T-helper 17 cell (primary cell): ENCODE measurements at places on chromosomes 4 and X.
A peak's percentile ranks its signal among the peaks of the same experiment; 100 is the strongest.

GRCh38 chr4:10697086-10697485, 12.5 kb upstream of the CLNK start:
- no peak overlapping the region for H3K4me3 ChIP-seq
- H3K4me1 ChIP-seq = no peaks in the 10 kb centered on the region
- H3K27ac ChIP-seq = no peak overlapping the region
- H3K36me3 ChIP-seq = no peaks in the 10 kb centered on the region
- no peak for DNase-seq
- H3K27me3 ChIP-seq = no peaks in the 10 kb centered on the region

DNA sequence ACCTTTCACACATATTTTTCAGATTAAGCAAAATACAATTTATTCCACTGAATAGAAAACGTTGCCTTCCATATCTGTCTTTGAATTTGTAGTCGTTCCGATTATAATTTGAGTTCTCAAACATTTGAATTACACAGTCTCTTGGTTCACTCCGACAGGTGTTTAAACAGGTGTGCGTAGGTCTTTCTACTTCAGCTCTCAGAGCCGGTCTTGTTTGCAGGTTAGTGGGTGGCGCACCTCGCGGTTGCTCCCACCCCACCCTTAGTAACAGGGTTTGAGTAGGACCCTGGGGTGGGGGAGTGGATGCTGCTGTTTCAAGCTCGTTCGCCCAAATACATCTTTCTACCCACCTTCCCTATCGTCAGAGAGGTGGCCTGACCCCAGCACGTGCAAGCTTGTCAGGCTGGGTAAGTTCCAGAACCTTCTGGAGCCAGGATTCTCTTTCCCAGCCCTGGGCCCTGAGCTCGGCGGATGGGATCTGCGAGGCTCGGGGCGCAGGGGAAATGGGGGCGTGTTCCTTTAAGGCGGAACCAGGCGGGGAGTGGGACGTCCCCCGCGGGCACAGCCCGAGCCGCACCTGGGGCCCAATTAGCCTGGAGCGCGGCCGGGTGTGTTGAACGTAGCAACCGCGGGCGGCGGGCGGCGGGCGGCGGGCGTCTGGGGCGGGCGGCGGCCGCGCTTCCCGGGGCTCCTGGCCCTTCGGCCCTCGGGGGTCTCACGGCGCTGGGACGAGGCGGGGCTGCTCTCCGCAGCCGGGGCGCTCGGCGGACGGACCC, at the start of gene FAM149A:
TSS of gene FAM149A (plus strand) at position 591 of the 776 bp plus-strand sequence.
- H3K27ac ChIP-seq = no peak within 1 kb of the TSS
- H3K4me1 ChIP-seq = peaks cover 9% of the 10 kb centered on the region
- H3K4me3 ChIP-seq = peak within 1 kb of the TSS; percentile 91
- no peak for DNase-seq
- H3K27me3 ChIP-seq = peaks cover 52% of the 10 kb centered on the region

DNA sequence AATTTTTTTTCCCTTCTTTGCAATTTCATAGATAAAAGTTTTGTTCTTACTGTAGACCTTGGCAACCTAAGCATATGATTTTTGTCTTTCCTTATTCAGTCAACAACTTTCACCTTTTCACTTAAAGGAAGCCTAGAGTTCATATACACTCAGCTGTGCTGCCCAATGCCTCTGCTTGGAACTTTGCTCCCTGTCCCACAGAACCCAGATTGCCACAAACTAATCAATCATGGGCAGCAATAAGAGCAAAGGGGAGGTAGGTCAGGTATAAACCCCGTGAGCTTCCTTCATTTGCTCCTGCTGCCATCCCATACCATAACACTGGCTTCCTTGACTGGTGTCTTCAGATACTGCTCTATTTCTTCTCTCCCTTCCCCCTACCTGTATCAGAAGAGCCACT, 51.0 kb upstream of the BEND2 start:
- DNase-seq = no peak
- H3K27me3 ChIP-seq = no peaks in the 10 kb centered on the region

DNA sequence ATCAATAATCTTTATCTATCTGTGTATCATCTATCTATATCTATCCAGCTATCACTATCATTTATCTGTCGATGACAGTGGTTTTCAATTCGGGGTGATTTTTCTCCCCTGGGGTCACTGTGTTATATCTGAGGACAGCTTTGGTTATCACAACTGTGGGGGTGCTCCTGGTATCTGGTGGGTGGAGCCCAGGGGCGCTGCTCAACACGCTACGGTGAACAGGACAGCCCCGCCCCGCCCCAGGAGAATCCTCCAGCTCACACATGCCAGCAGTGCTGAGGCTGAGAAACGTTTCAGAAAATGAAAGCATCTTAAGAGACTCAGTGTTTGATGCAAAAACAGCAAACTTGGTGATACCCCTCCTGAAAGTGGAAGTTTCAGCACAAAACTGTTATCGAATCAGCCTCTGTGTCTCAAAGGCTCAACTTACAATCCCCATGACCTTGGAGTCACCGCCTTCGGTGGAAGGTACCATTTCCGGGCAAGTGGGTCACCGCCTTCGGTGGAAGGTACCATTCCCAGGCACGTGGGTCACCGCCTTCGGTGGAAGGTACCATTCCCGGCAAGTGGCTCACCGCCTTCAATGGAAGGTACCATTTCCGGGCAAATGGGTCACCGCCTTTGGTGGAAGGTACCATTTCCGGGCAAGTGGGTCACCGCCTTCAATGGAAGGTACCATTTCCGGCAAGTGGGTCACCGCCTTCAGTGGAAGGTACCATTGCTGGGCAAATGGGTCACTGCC, 315.3 kb downstream of the DHRSX start:
- DNase-seq = no peak
- no peaks in the 10 kb centered on the region for H3K27me3 ChIP-seq
- H3K27ac ChIP-seq = no peak overlapping the region
- no peaks in the 10 kb centered on the region for H3K4me1 ChIP-seq
- H3K4me3 ChIP-seq = no peak overlapping the region

- peaks cover 3% of the 10 kb centered on the region for H3K4me1 ChIP-seq
- peaks cover 10% of the 10 kb centered on the region for H3K27me3 ChIP-seq
- H3K4me3 ChIP-seq = no peak overlapping the region
- H3K27ac ChIP-seq = no peak overlapping the region
- DNase-seq = no peak
- no peaks in the 10 kb centered on the region for H3K36me3 ChIP-seq
These were observed 31.7 kb downstream of the RNF175 start for GRCh38 chr4:153728151-153728550.

GRCh38 chr4:35912174-35912573, 332.1 kb downstream of the ARAP2 start:
- no peaks in the 10 kb centered on the region for H3K4me1 ChIP-seq
- H3K36me3 ChIP-seq = no peaks in the 10 kb centered on the region
- H3K27ac ChIP-seq = no peak overlapping the region
- DNase-seq = no peak
- no peak overlapping the region for H3K4me3 ChIP-seq

GRCh38 chr4:178955614-178956013, 1513.4 kb upstream of the AGA start:
- no peak for DNase-seq
- no peak overlapping the region for H3K27ac ChIP-seq
- no peak overlapping the region for H3K4me3 ChIP-seq
- no peaks in the 10 kb centered on the region for H3K36me3 ChIP-seq

DNA sequence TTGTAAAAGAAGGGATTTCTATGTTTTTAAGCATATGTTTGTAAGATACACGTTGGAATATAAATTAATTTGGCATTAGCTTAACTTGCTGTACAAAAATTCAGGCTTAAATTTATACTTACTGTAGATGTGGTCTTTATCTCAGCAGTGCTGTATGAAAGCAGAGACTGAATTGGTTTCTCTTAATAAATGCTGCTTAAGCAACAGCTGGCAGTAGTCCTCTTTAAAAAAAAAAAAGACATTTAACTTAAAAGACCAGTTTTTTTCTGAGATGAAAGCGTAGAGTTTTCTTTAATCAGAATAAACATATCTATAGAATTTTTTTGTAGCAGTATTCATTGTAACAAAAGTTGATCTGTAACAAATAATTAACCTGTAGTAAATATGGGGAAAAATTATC, 124.6 kb downstream of the RAP1GDS1 start:
- H3K36me3 ChIP-seq = peaks cover 3% of the 10 kb centered on the region
- no peak overlapping the region for H3K27ac ChIP-seq
- no peaks in the 10 kb centered on the region for H3K4me1 ChIP-seq
- H3K27me3 ChIP-seq = no peaks in the 10 kb centered on the region

- no peak overlapping the region for H3K4me3 ChIP-seq
- DNase-seq = no peak
- H3K36me3 ChIP-seq = no peaks in the 10 kb centered on the region
- H3K4me1 ChIP-seq = peaks cover 6% of the 10 kb centered on the region
- H3K27me3 ChIP-seq = peaks cover 8% of the 10 kb centered on the region
These were observed 21.4 kb upstream of the FGFR3 start for GRCh38 chr4:1771555-1772305.
